Activated CD8-positive, alpha-beta memory T cell treated with anti-CD3 and anti-CD28 coated beads for 36 hours (primary cell): ENCODE measurements at places on chromosomes 12 and 14. TPM values are rescaled to one million over a fixed set of nuclear protein-coding genes. Genes with fewer than 3 reads are reported as not detected.

The NCKAP5L gene
- 5.3 TPM for total RNA-seq

The PMEL gene
- 0.46 TPM for total RNA-seq

The AMN gene
- 0.71 TPM for total RNA-seq

The ABCC9 gene
- total RNA-seq = not detected

The CISTR gene
- total RNA-seq = not detected

The COCH gene
- 3.1 TPM for total RNA-seq

The BIN2 gene
- total RNA-seq = 42.8 TPM

The ENTPD5 gene
- 12.8 TPM for total RNA-seq
